ENCODE measurements at places on chromosomes 5 and 9.

GRCh38 chr5:142551338-142552067 is 134.4 kb downstream of the FGF1 start:
- peak; percentile 31 for DNase-seq

- no peak for DNase-seq
These were observed 18.6 kb upstream of the ADRB2 start for GRCh38 chr5:148807851-148808250.

GRCh38 chr5:57666582-57666981 is 184.0 kb upstream of the ACTBL2 start:
- DNase-seq = no peak

DNA sequence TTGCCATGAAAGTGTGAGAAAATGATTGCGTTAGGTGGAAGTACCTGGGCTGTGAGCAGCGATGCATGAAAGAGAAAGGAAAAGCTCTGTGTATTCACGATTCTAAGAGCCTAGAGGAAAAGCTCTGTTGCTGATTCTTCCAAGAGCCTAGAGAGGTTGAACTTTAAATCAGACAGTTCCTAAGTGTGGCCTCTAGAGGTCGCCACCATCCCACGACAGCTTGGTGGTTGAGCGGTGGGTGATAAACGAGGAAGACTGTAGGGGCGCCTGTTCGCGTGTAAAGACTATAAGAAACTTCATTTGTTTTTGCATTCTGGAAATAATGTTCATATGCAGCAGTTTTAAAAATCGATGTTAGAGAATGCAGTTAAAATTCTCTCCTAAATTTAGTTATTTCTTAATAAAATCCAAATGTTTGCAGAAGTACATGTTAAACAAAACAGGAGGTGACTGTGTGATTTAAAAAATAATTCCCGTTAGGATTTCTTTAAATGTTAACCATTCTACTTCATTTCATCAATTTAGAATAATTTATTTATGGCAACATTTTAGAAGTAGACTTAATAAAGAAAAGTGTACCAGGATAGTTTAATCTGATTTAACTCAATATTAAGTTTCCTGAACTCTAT is 107.7 kb downstream of the TENT4A start:
- peak; percentile 58 for DNase-seq

DNA sequence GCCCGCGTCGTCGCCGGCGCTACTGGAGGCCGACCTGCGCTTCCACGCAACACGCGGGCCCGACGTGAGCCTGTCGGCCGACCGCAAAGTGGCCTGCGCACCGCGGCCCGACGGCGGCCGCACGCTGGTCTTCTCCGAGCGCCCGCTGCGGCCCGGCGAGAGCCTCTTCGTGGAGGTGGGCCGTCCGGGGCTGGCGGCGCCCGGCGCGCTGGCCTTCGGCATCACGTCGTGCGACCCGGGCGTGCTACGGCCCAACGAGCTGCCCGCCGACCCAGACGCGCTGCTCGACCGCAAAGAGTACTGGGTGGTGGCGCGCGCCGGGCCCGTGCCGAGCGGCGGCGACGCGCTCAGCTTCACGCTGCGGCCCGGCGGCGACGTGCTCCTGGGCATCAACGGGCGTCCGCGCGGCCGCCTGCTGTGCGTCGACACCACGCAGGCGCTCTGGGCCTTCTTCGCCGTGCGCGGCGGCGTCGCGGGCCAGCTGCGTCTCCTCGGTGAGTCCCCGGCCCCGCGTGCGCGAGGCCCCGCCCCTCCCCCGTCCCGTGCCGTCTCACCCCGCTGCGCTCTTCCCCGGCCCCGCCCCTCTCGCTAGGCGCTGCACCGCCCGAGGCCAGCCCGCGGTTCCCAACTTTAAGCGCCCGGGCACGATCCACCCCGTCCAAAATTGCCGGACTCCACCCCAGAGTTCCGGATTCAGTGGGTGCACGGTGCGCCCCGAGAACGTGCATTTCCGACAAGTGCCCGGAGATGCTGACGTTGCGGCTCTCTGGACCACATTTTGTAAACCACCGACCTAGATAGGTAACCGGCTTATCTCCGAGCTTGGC is 42.8 kb downstream of the NEURL1B start:
- DNase-seq = no peak

GRCh38 chr9:22105005-22105722 is 96.1 kb upstream of the CDKN2B start:
- no peak for DNase-seq
